ENCODE measurements at places on chromosomes 13 and 19. TPM values are rescaled to one million over a fixed set of nuclear protein-coding genes. Genes with fewer than 3 reads are reported as not detected.

Gene KLHL26
- 6.5 TPM for total RNA-seq

Gene TMIGD2
- not detected for total RNA-seq

Gene DACT3
- total RNA-seq, result 87.2 TPM

Gene GAPDHS
- not detected for total RNA-seq

Gene KMT5C
- 9.1 TPM for total RNA-seq

DNA sequence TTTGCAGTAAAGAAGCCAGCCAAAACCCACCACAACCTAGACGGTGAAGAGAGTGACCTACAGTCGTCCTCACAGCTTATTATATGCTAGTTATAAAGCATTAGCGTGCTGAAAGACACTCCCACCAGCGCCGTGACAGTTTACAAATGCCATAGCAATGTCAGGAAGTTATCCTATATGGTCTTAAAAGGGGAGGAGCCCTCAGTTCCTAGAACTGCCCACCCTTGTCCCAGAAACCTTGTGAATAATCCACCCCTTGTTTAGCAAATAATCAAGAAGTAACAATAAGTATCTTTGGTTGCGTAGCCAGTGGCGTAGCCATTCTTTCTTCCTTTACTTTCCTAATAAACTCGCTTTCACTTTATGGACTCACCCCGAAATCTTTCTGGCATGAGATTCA, 227.9 kb upstream of the ARGLU1 start:
- H3K4me3 ChIP-seq, result peak overlapping the region; percentile 28
- no peaks in the 10 kb centered on the region for H3K4me1 ChIP-seq
- H3K36me3 ChIP-seq, result no peaks in the 10 kb centered on the region
- H3K27ac ChIP-seq, result no peak overlapping the region
- DNase-seq, result no peak

- H3K36me3 ChIP-seq, result no peaks in the 10 kb centered on the region
- DNase-seq, result no peak
- no peaks in the 10 kb centered on the region for H3K4me1 ChIP-seq
- no peak overlapping the region for H3K4me3 ChIP-seq
Measured at GRCh38 chr13:61960981-61961380, 545.3 kb upstream of the PCDH20 start.

- H3K4me3 ChIP-seq, result peak within 1 kb of the TSS; percentile 36
- H3K36me3 ChIP-seq, result peaks cover 20% of the 10 kb centered on the region
- H3K27me3 ChIP-seq, result no peaks in the 10 kb centered on the region
- H3K27ac ChIP-seq, result peak within 1 kb of the TSS; percentile 88
Measured at GRCh38 chr19:41426952-41427646, at the start of gene B3GNT8. B3GNT8 (minus strand) TSS chr19:41427374; CDS start chr19:41426778, 596 bp downstream.

DNA sequence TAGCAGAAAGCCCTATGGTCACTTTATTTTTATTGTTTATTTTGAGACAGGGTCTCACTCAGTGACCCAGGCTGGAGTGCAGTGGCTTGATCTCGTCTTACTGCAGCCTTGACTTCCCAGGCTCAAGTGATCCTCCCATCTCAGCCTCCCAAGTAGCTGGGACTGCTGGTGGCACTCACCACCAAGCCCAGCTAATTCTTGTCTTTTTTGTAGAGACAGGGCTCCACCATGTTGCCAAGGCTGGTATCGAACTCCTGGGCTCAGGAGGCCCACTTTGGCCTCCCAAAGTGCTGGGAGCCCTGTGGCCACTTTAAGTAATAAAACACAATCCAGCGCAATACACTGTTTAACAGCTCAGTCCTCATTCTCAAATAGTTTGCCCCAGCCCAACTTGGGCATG, 69.3 kb downstream of the NUFIP1 start:
- H3K36me3 ChIP-seq, result no peaks in the 10 kb centered on the region
- no peak for DNase-seq
- H3K4me3 ChIP-seq, result no peak overlapping the region
- H3K27me3 ChIP-seq, result no peaks in the 10 kb centered on the region
- peaks cover 33% of the 10 kb centered on the region for H3K4me1 ChIP-seq

- peaks cover 16% of the 10 kb centered on the region for H3K4me1 ChIP-seq
- peak within 1 kb of the TSS; percentile 84 for H3K27ac ChIP-seq
- H3K4me3 ChIP-seq, result peak within 1 kb of the TSS; percentile 85
- H3K27me3 ChIP-seq, result no peaks in the 10 kb centered on the region
Measured at GRCh38 chr19:460877-461720, at the start of gene SHC2. SHC2 (minus strand) TSS chr19:461033; CDS start chr19:460996, 37 bp downstream.

DNA sequence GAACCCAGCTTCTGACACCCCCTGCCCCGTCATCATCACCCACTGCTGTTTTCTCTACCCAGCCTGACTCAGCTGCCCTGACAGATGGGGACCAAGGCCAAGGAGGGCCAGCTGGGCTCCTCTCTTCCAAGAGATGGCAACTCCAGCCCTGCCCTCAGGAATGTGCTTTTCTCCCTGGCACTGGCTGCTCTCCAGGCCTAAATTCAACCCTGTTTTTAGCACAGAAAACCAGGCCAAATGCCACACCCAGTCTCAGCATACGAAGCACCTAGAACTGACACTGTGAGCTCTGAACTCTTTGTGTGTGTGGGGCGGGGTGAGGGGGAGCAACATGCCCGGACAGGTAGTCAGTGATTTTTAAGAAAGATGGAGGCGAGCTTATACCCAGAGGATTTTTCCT, 23.4 kb upstream of the IGFL1 start:
- no peak overlapping the region for H3K27ac ChIP-seq
- no peaks in the 10 kb centered on the region for H3K27me3 ChIP-seq
- no peak for DNase-seq
- H3K4me1 ChIP-seq, result peaks cover 3% of the 10 kb centered on the region

DNA sequence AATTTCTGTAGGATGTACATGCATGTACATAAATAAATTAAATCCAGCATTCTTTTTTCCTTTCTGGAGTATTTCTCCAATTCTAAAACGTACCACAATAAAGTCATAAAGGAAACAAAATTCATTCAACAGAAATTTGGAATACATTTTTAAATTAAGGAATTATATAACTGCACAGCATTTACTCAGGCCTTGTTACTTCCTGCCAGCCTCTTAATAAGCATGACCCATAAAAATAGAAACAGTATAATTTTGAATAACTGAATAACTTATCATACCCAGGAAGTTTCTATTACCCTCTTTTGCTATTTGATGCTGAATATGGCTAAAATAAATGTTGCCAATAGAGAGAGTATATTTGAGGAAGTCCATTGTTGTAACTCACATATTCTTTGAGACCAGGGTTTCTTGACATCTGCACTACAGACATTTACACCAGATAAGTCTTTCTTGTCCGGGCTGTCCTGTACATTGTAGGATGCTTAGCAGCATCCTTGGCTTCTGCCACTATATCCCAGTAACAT, 178.2 kb downstream of the KLF12 start:
- no peak overlapping the region for H3K27ac ChIP-seq
- H3K36me3 ChIP-seq, result no peaks in the 10 kb centered on the region
- no peak for DNase-seq
- H3K27me3 ChIP-seq, result no peaks in the 10 kb centered on the region
- H3K4me1 ChIP-seq, result peaks cover 4% of the 10 kb centered on the region
- H3K4me3 ChIP-seq, result no peak overlapping the region

Measured in sigmoid colon (tissue), 7 donors.